ENCODE measurements at places on chromosomes 13 and 19.

GRCh38 chr19:11096210-11096841 is 7.1 kb downstream of the LDLR start:
- peak; percentile 60 for DNase-seq

DNA sequence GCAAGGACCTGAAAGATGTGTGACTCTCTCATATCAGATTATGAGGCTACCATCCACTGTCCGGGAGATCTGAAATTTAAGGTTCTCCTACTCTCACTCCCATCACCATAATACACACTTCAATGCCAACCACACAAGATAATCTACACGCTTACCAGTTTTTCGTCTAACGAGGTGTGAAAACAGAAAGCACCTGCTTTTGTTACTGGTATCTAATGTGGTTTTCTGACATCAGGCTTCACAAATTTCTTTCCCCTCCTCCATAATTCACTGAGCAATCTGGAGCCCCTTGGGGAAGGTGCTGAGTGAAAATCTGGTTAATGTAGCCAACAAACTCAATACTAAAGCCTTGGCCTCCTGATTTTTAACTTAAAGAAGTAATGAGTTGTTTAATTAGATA is 10.1 kb upstream of the LRCH1 start:
- DNase-seq: no peak

DNA sequence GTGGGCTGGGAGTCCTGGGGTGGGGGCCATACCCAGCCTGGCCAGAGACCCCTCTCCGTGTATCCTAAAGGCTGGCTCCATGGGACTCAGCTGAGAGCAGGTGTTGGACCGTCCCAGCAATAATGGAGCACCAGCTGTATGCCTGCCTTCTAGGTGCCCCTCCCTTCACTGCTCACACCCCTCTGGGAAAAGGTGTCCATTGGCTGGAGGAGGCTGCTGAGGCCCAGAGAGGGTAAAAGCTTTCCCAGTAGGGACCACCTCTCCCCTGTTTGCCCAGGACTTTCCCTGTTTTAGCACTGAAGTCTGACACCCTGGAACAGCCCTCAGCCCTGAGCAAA is 3.3 kb upstream of the RAX2 start:
- DNase-seq: no peak

DNA sequence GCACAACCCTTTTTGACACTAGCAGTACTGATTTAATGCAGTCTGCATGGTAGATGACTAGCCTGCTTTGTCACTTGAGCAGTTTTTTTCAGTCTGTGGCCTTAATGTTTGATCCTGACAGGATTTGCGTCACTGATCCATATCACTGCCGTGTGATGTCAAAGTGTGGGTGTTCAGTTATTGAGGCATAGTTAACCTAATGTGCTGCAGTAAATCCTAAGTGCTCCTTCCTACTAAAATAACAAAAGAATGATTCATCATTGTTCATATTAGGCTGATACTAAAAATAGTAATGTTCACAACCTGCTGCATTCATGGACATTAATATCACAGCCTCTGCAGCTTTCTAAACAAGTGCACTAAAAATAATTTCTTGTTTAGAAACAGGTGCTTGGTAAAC is 121.9 kb upstream of the MLNR start:
- DNase-seq: no peak

DNA sequence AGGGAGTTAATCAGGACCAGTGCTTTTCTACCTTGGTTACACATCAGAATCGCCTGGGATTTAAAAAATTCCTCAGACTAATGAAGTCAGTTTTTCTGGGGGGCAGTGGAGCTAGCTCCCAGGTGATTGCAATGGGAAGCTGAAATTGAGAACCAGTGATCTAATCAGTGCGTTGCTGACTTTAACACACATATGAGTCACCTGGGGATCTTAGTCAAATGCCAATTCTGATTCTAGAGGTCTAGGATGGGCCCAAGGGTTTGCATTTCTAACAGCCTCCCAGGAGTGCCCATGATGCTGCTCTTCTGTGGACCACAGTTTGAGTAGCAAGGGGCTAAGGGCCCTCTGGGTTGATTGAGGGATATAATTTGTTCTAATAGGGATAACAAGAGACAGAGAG is 54.5 kb downstream of the KL start:
- DNase-seq: no peak

DNA sequence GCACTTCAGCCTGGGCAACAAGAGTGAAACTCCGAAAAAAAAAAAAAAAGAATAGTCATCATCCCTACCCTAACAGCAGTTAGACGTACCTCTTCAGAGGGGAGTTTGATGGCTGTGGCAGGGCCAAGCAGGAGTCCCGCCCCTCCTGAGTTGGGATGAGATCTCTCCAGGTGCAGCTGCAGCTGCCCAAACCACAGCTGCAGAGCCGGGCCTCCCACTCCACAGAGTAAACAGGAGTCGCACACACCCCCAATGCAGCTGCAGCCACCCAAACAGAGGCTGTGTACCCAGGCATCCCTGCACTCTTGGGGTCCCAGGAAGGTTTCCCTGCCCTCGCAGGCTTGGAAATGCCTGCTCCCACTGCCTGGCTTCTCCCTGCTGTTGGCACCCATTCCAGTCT is 17.4 kb upstream of the MLLT1 start:
- no peak for DNase-seq

DNA sequence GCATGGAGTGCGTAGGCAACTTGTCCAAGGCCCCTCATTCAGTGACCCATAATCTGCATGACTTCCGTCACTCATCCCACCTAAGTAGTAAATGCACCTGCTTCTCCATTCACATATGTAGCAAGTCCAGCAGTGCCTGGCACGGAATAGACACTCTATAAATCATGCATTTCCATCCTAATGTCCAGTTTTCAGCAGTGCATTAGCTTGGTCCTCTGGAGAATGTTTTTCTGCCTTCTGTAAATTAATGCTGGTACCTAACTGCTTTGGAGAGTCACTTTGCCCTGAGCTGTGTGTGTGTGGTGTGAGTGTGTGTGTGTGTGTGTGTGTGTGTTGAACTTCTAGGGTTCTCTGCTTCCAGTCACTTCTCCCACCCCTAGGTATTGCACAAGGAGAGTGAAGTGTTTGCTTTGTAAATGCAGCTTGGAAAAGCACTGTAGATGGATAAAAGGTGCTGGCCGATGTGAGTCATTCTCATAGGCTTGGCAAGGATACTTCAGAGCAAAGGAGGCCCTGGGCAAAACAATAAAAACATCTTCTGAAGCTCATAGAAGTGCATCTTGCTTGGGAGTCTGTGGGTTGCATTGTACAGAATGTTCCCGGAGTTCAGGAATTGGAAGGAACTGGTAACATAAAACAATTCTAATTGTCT is 181.8 kb downstream of the KATNAL1 start:
- DNase-seq: no peak

DNA sequence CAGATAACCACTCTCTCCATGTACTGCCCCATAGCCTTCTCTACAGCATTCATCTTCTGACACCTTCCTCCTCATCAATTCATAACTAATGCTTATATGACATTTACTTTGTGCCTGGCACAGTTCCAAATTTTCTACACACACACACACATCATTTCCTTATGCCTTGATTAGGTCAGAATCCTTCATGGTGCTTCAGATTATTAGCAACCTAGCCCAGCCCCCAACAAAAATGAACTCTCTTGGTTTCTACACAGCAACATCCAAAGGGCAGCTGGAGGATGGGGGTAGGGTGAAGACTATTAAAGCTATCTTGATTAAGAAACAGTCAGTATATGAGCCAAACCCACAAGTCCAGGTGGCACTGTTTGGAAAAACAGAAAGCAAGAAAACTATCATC is 3.7 kb downstream of the RUBCNL start:
- no peak for DNase-seq

DNA sequence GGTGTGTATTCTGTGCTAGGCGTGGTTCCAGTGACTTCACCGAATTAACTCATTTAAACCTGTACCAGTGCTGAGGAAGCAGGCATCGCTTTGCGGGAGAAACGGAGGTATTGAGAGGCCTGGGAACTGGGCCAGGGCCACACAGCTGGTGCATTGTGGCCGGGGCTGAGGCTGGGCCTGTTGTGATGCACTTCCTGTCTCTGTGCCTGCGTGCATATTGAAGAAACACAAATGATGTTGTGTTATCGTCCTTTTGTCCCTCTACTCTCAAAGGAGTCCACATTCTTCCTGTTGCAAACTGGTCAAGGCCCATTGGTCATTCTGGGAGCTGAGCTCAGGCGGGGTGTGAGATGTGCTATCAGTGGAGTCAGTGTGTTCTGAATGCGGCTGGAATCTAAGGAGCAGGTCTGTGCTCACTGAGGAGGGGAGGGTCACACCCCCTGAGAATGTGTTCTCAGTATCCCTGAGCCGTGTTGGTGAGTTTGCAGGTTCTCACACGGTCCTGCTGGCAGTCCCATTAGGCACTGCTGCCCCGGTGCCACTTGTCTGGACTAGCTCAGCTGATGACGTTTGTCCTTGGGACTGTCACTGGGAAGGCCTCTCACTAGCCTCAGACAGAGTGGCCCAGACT is 62.1 kb downstream of the ARHGEF7 start:
- DNase-seq: no peak

DNA sequence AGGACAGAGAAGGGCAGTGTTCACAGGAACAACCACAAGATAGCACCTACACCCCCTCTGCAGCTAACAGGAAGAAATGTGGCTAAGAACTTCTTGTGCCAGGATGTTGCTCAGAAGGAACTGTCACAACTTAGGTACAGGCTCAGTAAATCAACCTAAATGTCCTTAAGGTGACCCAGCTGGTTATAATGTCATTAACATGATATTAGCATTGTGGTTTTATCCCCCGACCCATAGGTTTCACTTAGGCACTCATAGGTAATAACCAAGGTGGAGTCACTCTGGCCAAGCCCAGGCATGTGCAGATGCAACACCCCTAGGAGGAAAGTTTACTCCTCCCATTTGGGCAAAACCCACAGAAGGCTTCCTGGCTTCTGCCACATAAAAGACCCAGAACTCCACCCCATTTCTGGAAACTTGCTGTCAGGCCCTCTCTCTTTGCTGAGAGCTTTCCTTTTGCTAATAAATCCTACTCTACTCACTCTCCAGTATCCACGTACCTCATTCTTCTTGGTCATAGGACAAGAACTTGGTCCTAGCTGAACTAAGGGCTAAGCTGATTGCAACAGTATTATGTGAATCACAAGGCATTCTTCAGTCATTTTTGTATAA is 951.3 kb downstream of the SLITRK5 start:
- no peak for DNase-seq

DNA sequence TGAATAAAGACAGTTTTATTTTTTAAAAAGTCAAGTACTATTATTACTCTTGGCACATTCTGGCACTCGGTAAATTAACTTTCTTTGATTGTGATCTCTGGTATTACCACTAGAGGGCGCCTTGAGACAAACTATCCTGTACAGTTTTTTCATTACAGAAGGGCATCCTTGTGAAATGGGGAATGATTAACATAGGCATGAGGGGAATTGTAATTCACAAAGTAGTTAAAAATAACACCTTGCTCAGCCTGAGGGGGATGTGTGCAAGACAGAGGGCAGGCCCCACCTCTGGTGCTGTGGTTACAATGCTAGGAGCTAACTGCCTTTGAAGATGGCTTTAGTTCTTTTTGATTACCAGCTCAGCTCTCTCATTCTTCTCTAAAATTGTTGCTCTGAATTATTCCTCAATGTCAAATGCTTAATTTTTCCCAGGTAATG is 24.2 kb upstream of the C1QTNF9B start:
- DNase-seq: no peak

DNA sequence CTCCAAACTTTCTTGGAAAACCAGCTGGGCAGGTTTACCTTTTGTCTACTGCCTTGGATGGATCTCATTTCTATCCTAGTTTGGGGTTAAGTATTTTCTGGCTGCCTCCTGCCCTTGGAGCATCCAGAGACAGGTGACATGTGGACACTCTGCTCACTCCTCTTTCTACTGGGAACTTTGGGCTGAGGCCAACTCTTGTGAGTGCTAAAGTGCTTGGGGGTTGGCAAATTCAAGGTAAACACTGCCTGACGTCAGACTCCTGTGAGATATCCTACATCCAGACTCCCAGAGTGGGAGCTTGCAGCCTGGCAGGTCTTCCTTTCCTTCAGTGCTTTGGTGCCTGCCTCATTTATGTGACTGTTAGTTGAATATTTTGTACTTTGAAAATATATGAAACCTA is 388.1 kb downstream of the KCNRG start:
- no peak for DNase-seq

GRCh38 chr19:19744641-19745040 is 11.7 kb upstream of the ZNF14 start:
- no peak for DNase-seq

GRCh38 chr19:18637673-18638630 is 1.1 kb downstream of the KLHL26 start:
- DNase-seq: no peak

Data from stimulated activated effector memory CD8-positive, alpha-beta T cell treated with anti-CD3 and anti-CD28 coated beads, Interleukin-12 subunit alpha, Interleukin-12 subunit beta, amount 100 ng/mL, for 72 hours (primary cell).